A172 (cell line): ENCODE measurements at places on chromosomes 11 and 22.

DNA sequence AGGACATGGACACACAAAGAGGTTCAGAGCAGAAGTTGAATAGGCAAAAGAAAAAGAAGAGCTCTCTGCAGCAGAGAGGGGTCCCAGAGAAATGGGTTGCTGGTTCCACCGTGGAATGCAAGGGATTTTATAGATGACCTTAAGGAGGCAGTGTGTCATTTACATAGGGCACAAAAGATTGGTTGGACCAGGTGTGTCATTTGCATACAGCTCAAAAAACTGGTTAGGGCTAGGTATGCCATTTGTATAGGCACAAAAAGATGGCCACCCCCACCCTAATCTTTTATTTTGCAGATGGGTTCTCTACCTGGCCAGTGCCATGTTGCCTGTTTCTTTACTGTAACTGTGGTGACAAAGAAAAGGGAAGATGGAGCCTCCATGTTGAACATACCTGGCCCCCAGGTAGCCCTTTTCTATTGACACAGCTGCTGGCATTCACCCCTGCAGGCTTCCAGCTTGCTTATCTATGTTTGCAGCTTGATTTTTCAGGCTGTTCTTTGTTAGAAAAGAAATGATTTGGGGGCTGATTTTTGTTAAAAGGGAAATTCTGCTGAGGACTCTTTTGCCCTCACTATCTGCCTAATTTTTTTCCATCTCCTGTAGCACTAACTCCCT is 3.1 kb upstream of the CAVIN3 start:
- no peak for DNase-seq

DNA sequence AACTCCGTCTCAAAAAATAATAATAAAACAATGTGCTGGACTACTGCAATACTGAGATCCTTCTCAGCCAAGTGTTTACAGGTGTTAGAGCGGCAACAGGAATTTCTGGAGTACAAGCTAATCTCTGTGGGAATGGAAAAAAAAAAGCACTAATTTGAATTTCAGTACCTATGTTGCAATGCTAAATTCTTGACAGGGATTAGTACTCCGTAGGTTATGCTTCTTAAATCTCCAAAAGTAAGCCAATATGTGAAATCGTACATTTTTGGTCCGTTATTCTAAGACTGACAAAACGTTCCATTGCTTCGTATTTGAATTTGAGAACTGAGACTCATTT is 1.1 kb downstream of the ATL3 start:
- DNase-seq: no peak

GRCh38 chr11:130344841-130345240 is 30.1 kb upstream of the ZBTB44 start:
- no peak for DNase-seq

DNA sequence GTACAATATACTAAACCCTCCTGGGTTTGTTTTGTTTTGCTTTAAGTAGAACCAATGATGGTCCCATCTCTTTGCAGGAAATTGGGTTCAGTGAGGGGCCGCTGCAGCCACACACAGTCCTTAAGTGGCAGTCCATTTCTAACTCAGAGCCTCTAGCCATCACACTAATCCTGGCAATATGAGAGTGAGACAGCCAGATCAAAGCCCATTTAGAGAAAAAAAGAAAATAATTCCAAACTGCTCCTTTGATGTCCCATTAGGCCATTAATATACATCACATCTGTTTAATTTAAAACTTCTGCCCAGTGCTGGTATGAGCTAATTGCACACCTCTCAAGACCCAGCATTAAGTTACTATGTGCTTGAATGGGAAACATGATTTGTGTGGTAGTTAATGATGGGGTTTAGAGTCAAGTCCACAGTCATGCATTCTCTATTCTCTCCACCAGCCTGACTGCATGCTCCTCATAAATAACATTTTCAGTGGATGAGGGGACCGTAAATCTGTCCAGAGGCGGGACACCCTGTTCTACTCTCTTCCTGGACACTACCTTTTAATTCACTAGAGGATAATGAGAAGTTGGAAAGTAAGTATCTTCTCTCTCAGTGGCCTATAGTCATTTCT is 53.8 kb upstream of the BIRC3 start:
- no peak for DNase-seq

DNA sequence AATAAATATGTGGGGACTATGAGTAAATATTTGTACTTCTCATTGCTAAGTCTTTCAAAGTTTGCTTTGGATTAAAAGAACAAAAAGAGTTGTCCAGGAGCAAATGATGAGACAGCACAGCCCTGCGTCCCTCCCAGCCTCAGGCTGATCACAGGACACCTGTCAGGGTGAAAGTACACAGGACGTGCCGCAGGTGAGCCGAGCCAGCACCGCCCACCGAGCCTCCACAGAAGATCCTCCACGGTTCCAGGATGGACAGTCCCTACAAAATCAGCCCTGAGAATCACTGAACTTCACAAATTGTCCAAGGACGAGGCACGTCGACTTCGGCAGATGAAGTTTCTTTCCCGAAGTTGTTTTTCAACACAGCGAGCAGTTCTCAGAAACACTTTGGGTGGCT is 661.5 kb downstream of the BRD1 start:
- DNase-seq: no peak

DNA sequence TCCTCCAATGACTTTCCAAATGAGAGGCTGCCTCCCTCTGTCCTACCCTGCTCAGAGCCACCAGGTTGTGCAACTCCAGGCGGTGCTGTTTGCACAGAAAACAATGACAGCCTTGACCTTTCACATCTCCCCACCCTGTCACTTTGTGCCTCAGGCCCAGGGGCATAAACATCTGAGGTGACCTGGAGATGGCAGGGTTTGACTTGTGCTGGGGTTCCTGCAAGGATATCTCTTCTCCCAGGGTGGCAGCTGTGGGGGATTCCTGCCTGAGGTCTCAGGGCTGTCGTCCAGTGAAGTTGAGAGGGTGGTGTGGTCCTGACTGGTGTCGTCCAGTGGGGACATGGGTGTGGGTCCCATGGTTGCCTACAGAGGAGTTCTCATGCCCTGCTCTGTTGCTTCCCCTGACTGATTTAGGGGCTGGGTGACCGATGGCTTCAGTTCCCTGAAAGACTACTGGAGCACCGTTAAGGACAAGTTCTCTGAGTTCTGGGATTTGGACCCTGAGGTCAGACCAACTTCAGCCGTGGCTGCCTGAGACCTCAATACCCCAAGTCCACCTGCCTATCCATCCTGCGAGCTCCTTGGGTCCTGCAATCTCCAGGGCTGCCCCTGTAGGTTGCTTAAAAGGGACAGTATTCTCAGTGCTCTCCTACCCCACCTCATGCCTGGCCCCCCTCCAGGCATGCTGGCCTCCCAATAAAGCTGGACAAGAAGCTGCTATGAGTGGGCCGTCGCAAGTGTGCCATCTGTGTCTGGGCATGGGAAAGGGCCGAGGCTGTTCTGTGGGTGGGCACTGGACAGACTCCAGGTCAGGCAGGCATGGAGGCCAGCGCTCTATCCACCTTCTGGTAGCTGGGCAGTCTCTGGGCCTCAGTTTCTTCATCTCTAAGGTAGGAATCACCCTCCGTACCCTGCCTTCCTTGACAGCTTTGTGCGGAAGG is 2.9 kb downstream of the APOC3 start:
- no peak for DNase-seq

GRCh38 chr11:117495357-117495756 is 167.7 kb downstream of the CEP164 start:
- DNase-seq: no peak

DNA sequence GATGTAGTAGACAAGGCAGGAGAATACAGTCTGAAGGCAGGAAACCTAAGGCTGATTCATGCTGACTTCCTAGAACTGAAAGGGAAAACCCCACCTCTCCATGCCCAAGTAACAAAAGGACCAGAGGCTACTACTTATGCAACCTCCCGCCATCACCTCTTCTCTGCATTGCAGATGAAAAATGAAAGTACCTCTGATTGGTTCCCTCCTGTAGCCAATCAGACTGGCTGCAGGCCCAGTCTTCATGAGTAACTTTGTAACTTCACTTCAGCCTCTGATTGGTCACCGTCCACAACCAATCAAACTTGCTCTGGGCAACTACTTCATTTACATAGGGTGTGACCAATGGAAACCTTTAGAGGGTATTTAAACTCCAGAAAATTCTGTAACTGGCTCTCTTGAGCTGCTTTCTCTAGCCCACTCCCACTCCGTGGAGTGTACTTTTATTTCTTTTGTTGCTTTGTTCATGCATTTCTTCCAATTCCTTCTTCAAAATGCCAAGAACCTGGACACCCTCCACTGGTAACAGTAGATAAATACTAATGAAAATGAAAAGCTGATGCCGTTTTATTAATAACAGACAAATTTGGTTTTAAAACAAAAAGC is 5.2 kb upstream of the MAP6 start:
- DNase-seq: peak; percentile 88

DNA sequence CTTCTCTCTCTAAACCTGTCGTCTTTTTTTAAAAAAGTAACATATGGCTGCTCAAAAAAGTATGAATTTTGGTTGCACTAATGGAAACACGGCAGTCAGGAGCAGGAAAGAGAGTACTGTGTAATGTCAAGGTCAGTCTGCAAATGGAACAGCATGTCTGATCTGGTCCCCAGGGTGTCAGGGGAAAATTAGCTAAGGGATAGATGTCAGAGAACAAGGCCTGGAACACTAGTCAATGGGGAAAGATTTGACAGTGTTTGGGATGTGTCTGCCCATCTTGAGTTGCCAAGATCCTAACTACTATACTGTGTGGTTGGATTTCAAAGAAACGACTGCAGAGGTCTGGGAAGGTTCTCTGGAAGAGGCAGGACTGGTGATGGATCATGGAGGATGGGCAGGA is 65.7 kb upstream of the PHOX2A start:
- DNase-seq: no peak
